ENCODE measurements at places on chromosomes 3 and 15.

DNA sequence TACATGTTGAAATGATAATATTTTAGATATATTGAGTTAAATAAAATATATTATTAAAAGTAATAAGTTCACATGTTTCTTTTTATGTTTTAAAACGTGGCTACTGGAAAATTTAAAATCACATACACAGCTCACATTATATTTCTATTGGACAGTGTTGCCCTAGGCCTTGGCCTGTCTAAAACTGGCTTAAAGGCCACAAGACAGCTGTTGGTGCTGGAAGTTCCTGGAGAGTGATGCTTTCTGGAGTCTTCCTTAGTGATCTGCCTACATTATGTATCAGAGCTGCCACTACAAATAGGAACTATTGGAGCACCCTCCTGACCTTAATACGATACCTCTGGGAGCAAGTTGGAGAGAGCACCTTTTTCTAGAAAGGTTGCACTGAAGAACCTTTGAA, 254.1 kb upstream of the C2CD4B start:
- no peak for DNase-seq

DNA sequence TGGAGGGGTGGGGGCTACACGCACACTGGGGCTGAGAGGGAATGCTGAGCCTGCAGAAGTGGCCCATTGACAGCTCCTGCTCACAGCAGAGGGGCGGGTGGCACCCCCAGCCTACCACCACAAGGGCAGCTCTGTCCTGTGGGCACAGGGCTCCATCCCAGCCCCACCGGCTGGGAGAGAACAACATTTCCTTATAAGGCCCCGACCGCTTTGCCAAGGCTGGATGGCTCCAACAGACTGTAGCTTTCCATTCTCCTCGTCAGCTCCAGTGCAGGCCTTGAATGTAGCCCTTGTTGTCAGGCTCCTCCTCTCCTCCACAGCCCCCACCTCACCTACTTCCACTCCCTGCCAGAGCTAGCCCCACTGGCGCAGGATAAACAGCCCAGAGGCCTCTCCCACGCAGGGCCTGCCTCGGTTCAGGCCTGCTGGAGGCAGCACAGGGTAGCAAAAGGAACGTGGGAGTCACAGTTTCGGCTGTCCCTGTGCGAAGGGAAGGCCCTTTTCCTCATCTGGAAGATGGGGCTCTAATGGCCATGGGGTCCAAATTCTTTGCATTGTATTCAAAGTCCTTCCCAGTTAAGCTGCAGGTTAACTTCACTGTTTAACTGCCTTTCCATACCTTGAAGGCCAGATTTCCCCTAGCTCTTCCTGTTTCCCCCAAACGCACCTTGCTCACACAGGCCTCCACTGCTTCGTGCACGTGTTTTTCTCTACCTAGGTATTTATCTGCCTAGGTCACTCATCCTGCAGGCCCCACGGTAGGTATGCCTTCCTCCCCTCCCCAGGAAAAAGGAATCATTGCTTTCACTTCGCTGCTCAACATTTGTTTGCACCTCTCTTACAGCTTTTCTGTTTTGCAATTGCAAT, 101.6 kb upstream of the LPP start:
- DNase-seq = peak; percentile 48

- peak; percentile 29 for DNase-seq
Observed at GRCh38 chr3:121483290-121483689, 62.5 kb downstream of the POLQ start.

DNA sequence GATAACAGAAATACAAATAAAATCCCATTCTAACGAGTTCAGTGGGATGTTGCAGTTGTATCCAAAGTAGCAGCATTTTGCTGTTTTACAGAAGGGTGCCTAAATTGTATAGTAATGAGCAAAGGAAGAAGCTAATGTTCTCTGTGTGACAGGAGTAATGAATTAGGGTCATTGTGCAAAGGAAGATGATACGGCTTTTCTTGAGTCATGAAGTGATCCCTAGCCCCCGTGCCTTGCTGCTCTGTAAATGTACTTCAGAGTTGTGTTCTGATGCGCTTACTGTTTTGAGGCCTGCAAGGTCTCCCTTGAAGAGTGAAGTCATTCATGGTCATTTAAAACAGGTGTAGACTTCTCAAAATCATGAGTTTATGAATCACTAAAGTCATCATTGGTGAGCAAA, 37.9 kb downstream of the ATP1B3 start:
- DNase-seq = no peak

- DNase-seq = no peak
Observed at GRCh38 chr15:64044300-64045100, 1.8 kb downstream of the DAPK2 start.

GRCh38 chr3:32262201-32262600, 23.7 kb downstream of the CMTM8 start:
- DNase-seq = no peak

- no peak for DNase-seq
Observed at GRCh38 chr15:68405378-68406250, 26.3 kb downstream of the ITGA11 start.

GRCh38 chr15:83207009-83207659, 489 bp downstream of the HDGFL3 start:
- peak; percentile 40 for DNase-seq

GRCh38 chr15:56930669-56931313, 12.3 kb downstream of the TCF12 start:
- no peak for DNase-seq

DNA sequence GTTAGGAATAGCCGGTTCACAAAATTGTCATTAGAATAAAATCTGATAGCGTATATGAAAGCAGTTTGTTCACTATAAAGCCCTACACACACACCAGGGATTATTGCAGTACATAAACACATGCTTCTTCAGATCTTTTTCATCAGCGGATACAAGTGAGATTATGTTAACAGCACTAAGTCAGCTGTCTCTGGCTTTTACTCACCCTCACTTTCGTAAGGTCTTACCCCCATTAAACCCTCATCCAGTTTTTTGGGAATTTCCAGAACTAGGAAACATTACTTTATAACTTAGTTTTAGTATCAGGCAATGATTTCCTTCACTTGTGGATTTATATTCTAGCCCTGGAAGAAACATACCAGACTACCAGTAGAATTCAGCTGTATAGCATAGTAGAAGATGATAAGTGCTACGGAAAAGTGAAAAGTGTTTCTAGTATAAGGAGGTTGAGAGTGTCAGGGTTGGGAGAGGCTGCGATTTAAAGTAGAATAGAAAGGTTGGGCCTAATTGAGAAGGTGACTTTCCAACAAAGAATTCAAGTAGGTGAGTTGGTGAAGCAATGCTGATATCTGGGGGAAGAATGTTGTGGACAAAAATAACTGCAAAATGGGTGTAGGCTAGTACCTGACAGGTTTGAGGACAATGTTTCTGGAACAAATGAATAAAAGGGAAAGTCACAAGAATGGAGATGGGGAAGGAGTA, 22.7 kb downstream of the TMEM207 start:
- DNase-seq = no peak

GRCh38 chr3:35393901-35394799, 245.2 kb upstream of the ARPP21 start:
- peak; percentile 46 for DNase-seq

- no peak for DNase-seq
Observed at GRCh38 chr3:39096775-39097174, 10.7 kb downstream of the GORASP1 start.

- DNase-seq = no peak
Observed at GRCh38 chr15:86383611-86384010, 303.9 kb downstream of the AGBL1 start.

DNA sequence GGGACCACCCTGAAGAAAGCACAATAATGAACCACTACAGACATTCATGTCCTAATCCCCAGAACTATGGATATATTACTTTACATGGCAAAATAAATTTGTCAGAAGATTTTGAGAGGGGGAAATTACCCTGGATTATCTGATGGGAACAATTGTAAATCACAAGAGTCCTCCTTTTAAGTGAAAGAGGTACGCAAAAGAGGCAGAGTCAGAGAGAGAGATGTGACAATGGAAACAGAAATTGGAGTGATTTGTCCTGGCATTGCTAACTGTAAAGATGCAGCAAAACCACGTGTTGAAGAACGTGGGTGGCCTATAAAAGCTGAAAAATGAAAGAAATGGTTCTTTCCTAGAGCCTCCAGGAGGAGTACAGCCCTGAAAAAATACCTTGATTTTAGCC, 1121.4 kb upstream of the ALCAM start:
- no peak for DNase-seq

- no peak for DNase-seq
Observed at GRCh38 chr15:93024293-93024692, 64.7 kb downstream of the RGMA start.

DNA sequence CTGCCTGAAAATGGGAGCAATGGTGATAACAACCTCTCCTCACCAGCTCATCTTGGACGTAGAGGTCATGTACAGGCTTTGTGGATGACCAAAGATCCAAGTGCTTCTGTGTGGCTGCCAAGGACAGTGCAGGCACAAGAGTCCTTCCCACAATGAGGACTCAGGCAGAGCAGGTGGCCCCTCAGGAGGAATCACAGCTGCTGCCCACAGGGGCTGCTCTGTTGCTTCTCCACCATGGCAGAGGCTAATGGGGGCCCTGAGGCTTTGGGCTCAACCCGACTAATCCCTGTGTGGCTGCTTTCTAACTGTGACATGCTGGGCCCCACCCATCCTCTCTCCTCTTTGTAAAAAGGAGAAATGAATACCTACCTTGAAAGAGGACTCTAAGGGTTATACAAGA, 58.1 kb upstream of the MRPS22 start:
- DNase-seq = no peak

GRCh38 chr3:121855555-121855954, 20.5 kb downstream of the EAF2 start:
- no peak for DNase-seq
